ENCODE measurements at places on chromosomes 7 and 10. TPM values are rescaled to one million over a fixed set of nuclear protein-coding genes. Genes with fewer than 3 reads are reported as not detected.

The ZMYND11 gene
- 37.9 TPM for total RNA-seq

DNA sequence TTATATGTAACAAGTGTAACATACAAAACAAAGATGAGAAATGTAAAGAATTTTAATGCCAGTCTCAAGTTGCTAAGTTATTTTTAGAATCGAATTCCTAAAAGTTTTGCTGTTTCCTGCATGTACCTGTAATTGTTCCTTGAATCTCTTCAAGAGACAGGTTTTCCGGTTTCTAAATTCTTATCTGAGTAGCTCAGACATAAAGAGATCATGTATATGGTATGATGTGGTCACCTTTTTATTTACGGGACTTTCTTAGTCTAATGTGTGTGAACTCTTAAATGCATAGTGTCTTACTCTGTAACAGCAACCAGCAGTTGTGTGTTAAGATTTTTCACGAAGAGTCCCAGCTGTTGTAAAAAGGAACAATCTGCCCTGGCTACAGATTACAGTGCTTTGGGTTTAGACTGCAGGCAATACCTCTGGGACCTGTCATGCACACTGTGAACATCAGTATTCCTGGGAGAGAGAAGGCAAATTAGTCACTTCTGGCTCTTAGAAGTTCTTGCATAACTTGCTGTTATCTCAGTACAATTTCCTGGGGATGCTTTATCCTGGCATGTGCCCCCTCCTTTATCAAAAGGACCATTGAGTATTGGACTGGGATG, 263.4 kb downstream of the BICC1 start:
- no peaks in the 10 kb centered on the region for H3K27me3 ChIP-seq
- peaks cover 12% of the 10 kb centered on the region for H3K4me1 ChIP-seq
- H3K36me3 ChIP-seq, result no peaks in the 10 kb centered on the region
- DNase-seq, result peak; percentile 88

- no peaks in the 10 kb centered on the region for H3K4me1 ChIP-seq
- no peak for DNase-seq
- H3K27me3 ChIP-seq, result no peaks in the 10 kb centered on the region
- H3K4me3 ChIP-seq, result no peak overlapping the region
- no peaks in the 10 kb centered on the region for H3K36me3 ChIP-seq
Measured at GRCh38 chr10:1412531-1413189, 324.7 kb downstream of the ADARB2 start.

- H3K4me3 ChIP-seq, result no peak overlapping the region
- H3K4me1 ChIP-seq, result no peaks in the 10 kb centered on the region
- no peak for DNase-seq
- H3K27ac ChIP-seq, result no peak overlapping the region
- no peaks in the 10 kb centered on the region for H3K27me3 ChIP-seq
Measured at GRCh38 chr7:9958486-9958885, 1015.2 kb upstream of the PHF14 start.

The MKX gene
- total RNA-seq, result 3.9 TPM

DNA sequence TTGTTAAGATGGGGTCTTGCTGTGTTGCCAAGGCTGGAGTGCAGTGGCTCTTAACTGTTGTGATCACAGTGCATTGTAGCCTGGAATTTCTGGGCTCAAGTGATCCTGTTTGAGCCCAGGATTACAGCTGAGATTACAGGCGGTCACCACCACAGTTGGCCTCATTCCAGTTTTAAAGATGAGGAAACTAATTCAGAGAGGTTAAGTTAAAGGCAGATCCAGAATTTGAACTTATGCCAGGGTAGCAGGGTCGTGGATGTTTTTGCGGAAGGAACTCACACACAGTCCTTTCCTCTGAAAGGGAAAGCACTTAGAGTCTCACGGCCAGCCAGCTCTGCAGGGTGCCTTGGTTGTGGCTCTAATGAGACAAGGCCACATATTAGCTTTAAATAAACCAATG, 84.7 kb downstream of the MMRN2 start:
- H3K4me3 ChIP-seq, result no peak overlapping the region
- H3K36me3 ChIP-seq, result peaks cover 4% of the 10 kb centered on the region
- H3K4me1 ChIP-seq, result peaks cover 17% of the 10 kb centered on the region
- no peak for DNase-seq
- no peaks in the 10 kb centered on the region for H3K27me3 ChIP-seq

The RELN gene
- 0.98 TPM for total RNA-seq

- no peak for DNase-seq
- H3K27me3 ChIP-seq, result peaks cover 9% of the 10 kb centered on the region
- peak overlapping the region; percentile 62 for H3K4me3 ChIP-seq
- peaks cover 18% of the 10 kb centered on the region for H3K4me1 ChIP-seq
- H3K36me3 ChIP-seq, result no peaks in the 10 kb centered on the region
Measured at GRCh38 chr10:131902211-131902610, 1.4 kb downstream of the PPP2R2D start.

DNA sequence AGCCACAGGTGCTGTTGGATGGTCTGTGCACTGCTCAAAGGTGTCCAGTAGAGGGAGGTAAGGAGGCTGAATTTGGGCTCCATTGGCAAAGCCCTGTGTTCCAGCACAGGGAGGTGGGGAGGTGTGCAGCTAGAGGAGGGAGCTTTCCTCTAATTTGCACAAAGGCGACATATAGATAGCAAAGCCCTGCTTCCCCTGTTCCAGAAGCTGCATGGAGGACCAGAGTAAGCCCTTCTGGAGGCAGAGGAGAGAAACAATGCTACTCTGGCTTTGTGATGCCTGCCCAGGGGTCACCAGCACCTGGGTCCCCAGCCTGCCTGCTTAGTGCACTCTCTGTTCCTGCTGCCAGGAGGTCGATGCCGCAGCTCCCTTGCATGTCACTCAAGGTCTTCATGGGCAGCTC, 3.4 kb upstream of the ARHGAP22 start:
- peaks cover 50% of the 10 kb centered on the region for H3K4me1 ChIP-seq
- H3K27me3 ChIP-seq, result no peaks in the 10 kb centered on the region
- no peaks in the 10 kb centered on the region for H3K36me3 ChIP-seq
- peak overlapping the region; percentile 91 for H3K27ac ChIP-seq
- no peak overlapping the region for H3K4me3 ChIP-seq

- H3K36me3 ChIP-seq, result no peaks in the 10 kb centered on the region
- H3K27me3 ChIP-seq, result no peaks in the 10 kb centered on the region
- H3K4me3 ChIP-seq, result no peak overlapping the region
- DNase-seq, result no peak
- no peaks in the 10 kb centered on the region for H3K4me1 ChIP-seq
- no peak overlapping the region for H3K27ac ChIP-seq
Measured at GRCh38 chr10:48477616-48478015, 127.3 kb downstream of the ARHGAP22 start.

GRCh38 chr7:124187962-124188361, 155.1 kb upstream of the TMEM229A start:
- no peak overlapping the region for H3K27ac ChIP-seq
- no peak overlapping the region for H3K4me3 ChIP-seq

GRCh38 chr7:31098642-31099360, 46.7 kb downstream of the ADCYAP1R1 start:
- peaks cover 10% of the 10 kb centered on the region for H3K27me3 ChIP-seq
- DNase-seq, result no peak
- no peak overlapping the region for H3K27ac ChIP-seq
- peaks cover 5% of the 10 kb centered on the region for H3K4me1 ChIP-seq
- no peaks in the 10 kb centered on the region for H3K36me3 ChIP-seq
- H3K4me3 ChIP-seq, result no peak overlapping the region

- H3K27me3 ChIP-seq, result no peaks in the 10 kb centered on the region
- H3K4me3 ChIP-seq, result peak overlapping the region; percentile 83
- no peaks in the 10 kb centered on the region for H3K36me3 ChIP-seq
Measured at GRCh38 chr10:35089611-35090161, 455 bp downstream of the CUL2 start.

GRCh38 chr10:63304146-63304545, 161.6 kb downstream of the JMJD1C start:
- H3K27me3 ChIP-seq, result no peaks in the 10 kb centered on the region
- DNase-seq, result no peak
- no peak overlapping the region for H3K4me3 ChIP-seq
- no peak overlapping the region for H3K27ac ChIP-seq

GRCh38 chr7:38000272-38000671, 79.8 kb downstream of the EPDR1 start:
- H3K27ac ChIP-seq, result no peak overlapping the region
- H3K4me1 ChIP-seq, result peaks cover 3% of the 10 kb centered on the region
- H3K27me3 ChIP-seq, result no peaks in the 10 kb centered on the region
- DNase-seq, result peak; percentile 36
- H3K4me3 ChIP-seq, result no peak overlapping the region
- H3K36me3 ChIP-seq, result no peaks in the 10 kb centered on the region

The SPDYE6 gene
- not detected for total RNA-seq

- H3K36me3 ChIP-seq, result no peaks in the 10 kb centered on the region
- no peak overlapping the region for H3K4me3 ChIP-seq
- no peak for DNase-seq
- H3K27me3 ChIP-seq, result no peaks in the 10 kb centered on the region
Measured at GRCh38 chr10:82160307-82160706, 285.3 kb downstream of the NRG3 start.

- no peak for DNase-seq
- H3K36me3 ChIP-seq, result no peaks in the 10 kb centered on the region
- H3K27me3 ChIP-seq, result no peaks in the 10 kb centered on the region
- no peak overlapping the region for H3K27ac ChIP-seq
- peaks cover 15% of the 10 kb centered on the region for H3K4me1 ChIP-seq
Measured at GRCh38 chr7:81690251-81690650, 79.6 kb downstream of the HGF start.

Measured in astrocyte (in vitro differentiated cells and primary cell).